ENCODE measurements at places on chromosomes 3 and 15.

- DNase-seq = no peak
These were observed 30.2 kb upstream of the USP3 start for GRCh38 chr15:63473999-63474809.

DNA sequence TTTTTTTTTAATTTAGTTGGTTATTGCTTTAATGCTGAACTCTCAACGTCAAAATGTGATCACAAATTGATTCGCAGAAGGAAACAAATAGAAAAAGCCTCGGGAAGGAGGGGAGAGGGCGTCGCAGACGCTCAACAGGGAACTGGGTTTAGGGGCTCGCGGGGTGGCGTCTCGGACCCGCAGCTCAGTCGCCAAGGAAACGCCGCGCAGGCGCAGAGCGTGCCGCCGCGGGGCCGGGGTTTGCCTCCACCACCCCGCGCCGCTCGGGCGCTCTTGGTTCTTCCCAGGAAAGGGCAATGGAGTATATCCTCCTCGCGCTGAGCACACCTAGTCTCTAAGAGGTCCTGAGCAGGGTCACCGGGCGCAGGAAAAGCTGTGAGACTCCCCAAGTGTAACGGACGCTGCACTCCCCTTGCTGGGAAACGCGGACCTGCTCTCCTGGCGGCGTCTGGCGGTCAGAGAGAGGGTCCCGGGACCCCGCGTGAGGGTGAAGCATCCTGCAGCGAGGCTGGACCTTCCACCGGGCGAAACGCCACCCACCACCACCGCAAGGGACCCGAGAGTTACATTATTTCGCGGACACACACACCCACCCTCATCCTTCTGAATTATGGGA lies 753 bp downstream of the PLCH1 start:
- DNase-seq = no peak

GRCh38 chr3:149585401-149585726 lies 72.5 kb downstream of the WWTR1 start:
- no peak for DNase-seq

DNA sequence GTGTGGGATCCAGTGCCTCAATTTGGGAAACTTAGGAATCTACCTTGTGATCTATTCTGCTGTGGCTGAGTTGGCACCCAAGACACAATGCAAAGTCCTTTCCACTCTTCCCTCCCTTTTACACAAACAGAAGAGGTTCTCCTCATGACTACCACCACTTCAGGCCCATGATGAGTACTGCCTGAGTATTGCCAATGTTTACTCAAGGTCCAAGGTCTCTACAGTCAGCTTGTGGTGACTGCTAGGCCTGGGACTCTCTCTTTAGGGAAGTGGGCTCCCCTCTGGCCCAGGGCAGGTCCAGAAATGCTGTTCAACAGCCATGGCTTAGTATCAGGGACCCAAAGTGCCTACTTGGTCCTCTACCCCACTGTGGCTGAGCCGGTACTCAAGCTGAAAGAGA lies 56.8 kb upstream of the PEX5L start:
- no peak for DNase-seq

DNA sequence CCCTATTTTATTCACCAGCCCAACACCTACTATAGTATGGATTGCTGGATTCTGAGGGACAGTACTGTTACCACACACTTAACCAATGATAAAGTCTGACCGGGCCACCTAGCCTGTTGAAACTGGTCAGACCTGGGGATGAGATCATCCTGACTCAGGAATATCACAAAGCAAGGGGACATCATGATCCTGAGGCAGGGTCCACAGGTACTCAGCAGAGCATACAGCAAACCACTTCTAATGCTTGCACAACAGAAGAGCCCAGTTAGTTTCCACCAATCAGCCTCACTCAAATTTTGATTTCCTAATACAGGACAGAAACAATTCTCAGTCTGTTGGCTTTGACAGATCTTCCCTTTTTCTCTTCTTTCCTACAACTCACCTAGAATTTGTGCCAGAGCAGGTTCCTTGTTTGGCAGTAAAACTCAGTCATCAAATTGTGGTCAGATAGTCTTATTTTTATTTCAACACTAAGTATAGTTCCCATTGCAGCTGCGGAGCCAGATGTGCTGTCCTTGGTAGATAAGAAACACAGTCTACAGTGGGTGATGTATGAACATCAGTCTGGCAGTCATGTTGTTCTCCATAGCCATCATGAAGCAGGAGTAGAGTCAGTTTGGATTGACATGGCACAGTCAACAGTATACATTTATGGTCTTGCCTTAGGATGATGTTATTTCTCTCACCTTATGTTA lies 90.1 kb upstream of the PRR23C start:
- DNase-seq = no peak

GRCh38 chr3:107208100-107208499 lies 169.1 kb upstream of the CCDC54 start:
- DNase-seq = no peak

GRCh38 chr3:4397466-4397865 lies 69.6 kb downstream of the SUMF1 start:
- DNase-seq = no peak

- no peak for DNase-seq
These were observed 149.8 kb downstream of the ROBO2 start for GRCh38 chr3:77189684-77190083.

- DNase-seq = no peak
These were observed 164.6 kb upstream of the HES1 start for GRCh38 chr3:193971261-193971751.

DNA sequence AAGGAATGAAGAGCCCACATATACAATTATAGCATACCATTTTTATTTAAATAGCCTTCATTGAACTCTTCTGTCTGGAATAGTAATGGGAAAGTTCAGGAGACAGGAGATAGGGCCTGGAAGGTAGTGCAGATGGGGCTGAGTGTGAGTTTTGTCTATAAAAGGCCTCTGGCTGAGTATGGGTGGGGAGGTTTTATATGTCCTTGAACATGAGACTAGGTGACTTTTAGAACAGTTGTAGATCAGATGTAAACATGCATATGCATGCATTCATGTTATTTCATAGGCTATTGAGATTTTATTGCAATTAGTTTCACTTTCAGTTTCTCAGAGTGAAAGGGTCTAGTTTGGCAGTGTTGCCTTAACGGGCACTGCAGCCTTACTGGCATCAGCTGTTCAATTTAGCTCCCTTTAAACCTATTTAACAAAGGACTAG lies 27.1 kb downstream of the CGGBP1 start:
- DNase-seq = no peak

DNA sequence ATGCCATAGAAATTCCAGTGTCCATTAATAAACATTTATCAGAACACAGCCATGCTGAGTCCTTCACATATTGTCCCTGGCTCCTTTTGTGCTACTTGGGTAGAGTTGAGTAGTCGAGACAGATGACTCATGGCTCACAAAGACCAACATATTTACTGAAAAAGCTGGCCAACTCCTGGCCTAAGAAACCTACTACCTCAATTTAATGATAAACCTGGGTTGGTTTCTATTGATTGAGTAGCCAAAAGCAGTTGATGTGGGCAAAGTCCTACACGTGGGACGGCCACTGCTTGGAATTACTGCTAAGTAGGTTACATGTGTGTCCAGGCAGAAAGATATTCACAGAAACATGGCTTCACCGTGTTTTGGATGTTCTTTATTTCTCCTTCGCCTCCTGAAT lies 402.2 kb downstream of the NR2F2 start:
- DNase-seq = no peak

GRCh38 chr3:113152849-113153248 lies 58.5 kb upstream of the BOC start:
- DNase-seq = no peak

DNA sequence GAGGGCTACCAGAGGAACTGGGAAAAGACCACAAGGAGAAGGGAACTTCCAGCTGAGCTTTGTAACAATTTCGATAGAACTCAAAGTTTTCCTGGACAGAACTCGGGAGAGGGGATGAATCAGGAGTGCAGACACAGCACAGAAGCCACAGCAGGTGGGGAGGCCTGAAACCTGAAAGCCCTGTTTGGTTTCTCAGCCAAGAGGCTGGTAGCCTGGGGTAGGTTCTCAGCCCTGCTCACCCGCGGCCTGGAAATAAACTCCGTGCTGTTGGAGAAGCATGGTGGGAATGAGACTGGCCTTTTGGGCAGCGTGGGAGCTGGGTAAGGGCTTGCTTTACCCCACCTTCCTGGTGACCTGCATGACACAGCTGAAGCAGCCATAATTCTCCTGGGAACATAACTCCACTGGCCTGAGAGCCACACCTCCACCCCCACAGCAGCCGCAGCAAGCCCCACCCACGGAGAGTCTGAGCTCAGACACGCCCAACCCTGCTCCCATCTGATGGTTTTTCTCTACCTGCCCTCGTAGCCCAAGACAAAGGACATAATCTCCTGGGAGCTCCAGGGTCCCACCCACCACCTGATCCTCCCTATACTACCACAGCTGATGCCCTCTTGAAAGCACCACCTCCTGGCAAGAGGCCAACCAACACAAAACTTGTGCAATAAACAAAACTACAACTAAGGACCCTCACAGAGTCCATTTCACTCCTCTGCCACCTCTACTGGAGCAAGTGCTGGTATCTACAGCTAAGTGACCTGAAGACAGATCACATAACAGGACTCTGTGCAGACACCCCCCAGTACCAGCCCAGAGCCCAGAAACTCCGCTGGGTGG lies 52.5 kb upstream of the CHRM5 start:
- no peak for DNase-seq

GRCh38 chr3:111164621-111165020 lies 93.0 kb downstream of the NECTIN3 start:
- no peak for DNase-seq

- DNase-seq = no peak
These were observed 62.1 kb upstream of the SLC6A11 start for GRCh38 chr3:10753964-10754363.

GRCh38 chr3:150222691-150223489 lies 185.2 kb upstream of the TSC22D2 start:
- no peak for DNase-seq

DNA sequence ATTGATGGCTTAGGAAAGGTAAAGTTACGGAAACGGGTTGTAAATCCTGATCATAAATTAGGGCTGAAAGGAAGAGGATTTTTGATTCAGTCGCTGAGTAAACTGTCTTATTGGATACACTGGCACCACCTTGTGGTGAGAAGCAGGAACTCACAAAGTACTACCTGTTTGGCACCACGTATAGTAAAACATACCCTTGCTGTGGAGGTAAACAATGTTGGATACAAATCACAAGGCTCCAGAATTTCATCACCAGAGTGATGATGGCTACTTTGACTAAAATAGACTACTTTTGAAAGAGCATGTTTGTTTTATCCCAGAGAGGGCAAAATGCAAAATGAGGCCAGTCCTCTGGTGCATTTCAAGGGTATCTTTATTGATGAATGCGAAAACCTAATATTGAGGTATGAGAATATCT lies 216.9 kb downstream of the IGSF11 start:
- no peak for DNase-seq

DNA sequence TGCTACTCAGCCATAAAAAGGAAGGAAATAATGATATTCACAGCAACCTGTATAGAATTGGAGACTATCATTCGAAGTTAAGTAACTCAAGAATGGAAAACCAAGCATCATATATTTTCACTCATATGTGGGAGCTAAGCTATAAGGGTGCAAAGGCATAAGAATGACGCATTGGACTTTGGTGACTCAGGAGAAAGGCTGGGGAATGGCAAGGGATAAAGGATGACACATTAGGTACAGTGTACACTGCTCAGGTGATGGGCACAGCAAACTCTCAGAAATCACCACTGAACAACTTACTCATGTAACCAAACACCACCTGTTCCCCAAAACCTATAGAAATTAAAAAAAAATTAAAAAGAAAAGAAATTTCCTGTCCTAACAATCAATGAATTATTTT lies 42.7 kb downstream of the ALCAM start:
- DNase-seq = no peak

DNA sequence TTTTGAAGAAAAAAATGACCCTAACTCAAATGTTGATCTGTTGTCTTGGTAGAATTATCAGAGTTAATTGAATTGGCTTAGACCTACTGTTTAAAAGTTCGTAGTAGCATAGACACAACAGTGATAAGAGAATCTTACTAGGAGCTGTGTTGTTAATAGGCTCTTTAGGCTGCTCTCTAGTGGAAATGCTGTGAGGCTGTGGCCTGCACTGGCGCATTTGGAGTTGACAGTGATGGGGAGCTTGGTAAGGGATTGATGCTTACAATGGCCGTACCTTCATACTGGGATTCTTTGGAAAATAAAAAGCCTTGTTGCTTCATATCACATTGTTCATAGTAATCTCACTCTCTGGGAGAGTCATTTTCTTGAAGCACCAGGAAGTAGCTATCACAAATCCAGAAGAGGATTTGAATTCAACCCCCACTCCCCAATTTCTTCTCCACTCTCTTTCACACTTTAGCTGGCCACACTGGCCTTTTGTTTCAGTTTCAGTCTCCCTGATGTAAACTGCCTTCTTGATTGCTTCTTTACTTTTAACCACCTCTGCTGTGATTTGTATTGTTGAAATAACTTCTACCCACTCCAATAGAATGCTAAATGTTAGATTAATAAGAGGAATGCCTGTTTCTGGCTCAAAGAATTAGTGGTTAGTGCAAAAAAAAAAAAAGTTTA lies 56.6 kb downstream of the CEP63 start:
- no peak for DNase-seq

GRCh38 chr3:69976021-69976420 lies 23.5 kb upstream of the SAMMSON start:
- no peak for DNase-seq

DNA sequence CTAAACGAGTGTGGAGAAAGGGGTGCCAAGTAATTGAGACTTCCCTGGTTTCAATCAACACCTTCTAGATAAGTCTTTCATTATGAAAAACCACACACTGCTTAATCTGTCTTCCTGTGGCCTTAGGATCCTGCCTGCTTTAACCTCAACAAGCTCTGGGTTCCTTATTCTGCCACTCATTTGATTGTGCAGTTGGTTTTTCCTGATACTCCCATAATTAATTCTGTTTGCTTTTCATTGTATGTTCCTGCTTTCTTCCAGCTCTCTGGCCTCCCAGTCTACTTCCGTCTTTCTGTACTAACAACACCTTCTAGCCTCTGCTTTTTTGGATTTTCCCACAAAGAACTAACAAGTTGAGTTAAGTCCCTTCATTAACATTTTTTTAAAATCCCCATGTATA lies 20.2 kb upstream of the GCNT3 start:
- DNase-seq = no peak

DNA sequence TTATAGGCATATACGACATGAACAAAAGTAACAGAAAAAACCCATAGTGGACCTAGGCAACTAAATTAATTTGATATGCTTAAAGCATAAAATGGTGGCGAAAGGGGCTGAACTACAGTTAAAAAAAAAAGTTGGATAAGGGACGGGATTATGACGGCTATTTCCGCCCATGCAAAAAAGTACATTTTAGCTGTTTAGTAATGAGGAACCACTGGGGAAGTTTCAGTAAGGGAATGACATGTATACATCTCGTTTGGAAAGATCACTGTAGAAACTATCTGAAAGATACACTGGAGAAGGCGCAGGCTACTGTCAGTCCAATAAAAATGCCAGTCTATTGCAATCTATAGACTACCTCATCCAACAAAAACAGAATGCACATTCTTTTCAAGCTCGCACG lies 65.6 kb downstream of the ZNF148 start:
- no peak for DNase-seq

DNA sequence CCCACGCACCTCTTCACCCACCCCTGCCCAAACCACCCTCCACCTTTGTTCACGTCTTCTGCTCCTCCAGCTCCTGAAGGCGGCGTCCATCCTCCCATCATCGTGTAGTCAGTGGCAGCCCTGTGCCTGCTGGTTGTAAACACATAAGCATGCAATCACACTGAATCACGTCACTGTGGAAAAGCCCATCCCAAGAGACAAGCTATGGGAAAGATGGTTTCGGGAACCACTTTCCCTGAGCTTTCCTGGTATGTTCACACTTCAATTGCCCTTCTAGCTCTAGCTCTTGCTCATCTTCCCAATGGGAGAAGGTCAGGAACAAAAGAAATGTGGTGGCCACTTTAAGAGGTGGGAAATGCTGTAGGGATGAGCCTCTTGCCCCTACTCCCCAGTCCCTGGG lies 14.4 kb upstream of the GOLGA8J start:
- DNase-seq = no peak
